GM23338 (cell line): ENCODE measurements at places on chromosomes 12 and 14.

DNA sequence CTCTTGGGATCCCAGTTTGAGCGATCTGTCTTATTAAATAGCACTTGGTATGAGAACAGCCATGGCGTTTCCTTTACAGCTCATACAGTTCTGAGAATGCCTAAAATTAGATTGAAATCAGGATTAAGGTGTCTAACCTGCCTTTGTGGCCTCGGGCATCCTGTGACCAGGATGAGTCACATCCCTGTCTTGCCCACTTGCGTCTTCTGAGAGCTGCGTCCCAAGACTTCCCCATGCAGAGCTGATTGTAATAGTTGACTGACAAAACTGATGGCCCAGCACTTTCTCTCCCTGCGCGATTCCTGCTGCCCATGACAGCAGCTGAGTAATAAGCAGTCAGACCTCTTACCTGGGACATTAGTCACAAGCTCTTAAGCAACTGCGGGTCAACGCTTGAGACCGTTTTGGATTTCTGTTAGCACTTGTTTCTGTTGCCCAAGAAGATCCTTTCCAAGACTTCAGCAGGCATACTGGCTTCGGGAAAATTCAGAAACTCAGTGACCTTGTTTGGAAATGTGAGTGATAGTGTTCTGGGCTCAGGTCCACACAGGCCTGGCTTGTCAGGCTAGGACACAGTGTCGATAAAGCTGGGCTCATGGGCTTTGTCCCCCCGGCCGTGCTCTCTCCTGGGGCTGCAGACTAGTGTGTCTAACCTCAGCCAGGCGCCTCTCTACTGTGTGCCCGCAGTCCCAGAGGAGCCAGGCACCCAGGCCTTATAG is 169.9 kb upstream of the HIF1A start:
- DNase-seq, result no peak

DNA sequence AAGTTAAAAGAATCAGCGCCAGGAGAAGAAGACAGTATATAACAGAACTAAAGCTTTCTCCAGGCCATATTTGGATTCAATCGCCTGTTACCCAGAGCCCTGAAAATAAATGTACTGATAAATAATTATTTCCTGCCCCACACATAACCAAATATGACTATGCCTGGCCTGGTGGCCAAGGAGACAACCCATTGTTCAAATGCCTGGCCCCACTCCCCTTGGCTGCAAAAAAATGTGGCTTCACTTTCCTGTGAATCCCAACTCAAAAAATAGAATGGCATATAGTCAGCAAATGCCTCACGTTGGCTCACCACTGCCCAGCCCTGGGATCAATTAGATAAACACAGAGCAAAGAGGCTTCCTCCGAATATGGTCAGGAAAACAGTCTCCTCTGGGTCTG is 472.1 kb downstream of the BCL11B start:
- no peak for DNase-seq

DNA sequence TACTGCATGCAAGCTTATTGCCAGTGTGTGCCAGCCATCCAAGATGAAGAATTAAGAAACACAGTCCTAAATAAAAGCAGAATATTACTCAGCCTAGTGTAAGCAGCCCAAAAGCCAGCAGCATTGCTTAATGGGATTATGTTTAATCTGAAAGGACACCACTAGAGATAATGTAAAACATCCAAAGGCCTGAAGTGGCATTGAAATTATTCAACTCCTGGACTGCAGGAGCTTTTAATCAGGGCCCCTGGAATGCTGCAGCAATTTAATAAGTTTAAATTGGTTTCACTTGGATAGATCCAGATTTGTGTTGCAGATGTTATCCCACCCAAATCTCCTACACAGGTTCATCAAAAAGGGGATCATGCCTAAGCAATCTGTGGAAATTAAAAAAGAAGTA is 193.0 kb downstream of the C12orf50 start:
- no peak for DNase-seq

GRCh38 chr12:57193706-57194245 is 22.8 kb upstream of the NXPH4 start:
- no peak for DNase-seq

DNA sequence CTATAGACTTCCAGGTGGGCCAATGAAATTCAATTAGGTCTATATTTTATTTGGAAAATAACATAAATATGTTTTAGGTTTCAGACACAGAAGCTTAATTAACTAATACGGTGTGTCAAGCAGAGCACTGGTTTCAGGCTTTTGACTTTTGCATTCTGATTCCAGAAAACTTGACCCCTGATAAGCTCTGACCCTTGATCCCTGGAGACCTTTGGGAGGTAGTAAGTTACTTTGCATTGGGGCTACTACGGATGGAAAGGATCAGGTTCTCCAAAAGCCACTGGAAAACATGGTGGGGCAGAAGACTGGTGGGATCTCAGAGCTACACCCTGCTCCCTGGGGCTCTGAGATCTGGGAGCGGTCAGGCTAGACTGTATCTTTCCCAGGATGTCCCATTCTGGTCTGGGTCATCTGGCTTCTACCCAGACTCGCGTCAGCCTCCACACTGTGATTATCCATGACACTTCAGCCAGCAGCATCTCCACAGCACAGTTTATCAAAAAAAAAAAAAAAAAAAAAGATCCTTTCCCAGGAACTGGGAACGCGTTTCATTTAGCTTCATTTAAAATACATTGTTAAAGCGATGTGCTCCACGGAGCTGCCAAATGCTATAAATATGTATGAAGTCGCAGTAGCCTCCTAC is 17.8 kb upstream of the EMP1 start:
- no peak for DNase-seq

- no peak for DNase-seq
Measured at GRCh38 chr14:76908834-76909233, 82.6 kb downstream of the LRRC74A start.
